ENCODE measurements at places on chromosomes 12 and 14. TPM values are rescaled to one million over a fixed set of nuclear protein-coding genes. Genes with fewer than 3 reads are reported as not detected.

The TSPAN8 gene
- total RNA-seq = not detected

The TMEM229B gene
- total RNA-seq = 19.4 TPM

The BEGAIN gene
- 2.2 TPM for total RNA-seq

The SLC6A15 gene
- not detected for total RNA-seq

The ACOT6 gene
- not detected for total RNA-seq

The PNP gene
- total RNA-seq = 160 TPM

The GLIPR1L1 gene
- not detected for total RNA-seq

The PIK3C2G gene
- not detected for total RNA-seq

The KRT85 gene
- not detected for total RNA-seq

The TC2N gene
- 202 TPM for total RNA-seq

The ADSS1 gene
- total RNA-seq = 1.8 TPM

The PLEK2 gene
- 0.18 TPM for total RNA-seq

The SETD1B gene
- 32.7 TPM for total RNA-seq

The TMEM132C gene
- not detected for total RNA-seq

The METTL3 gene
- 73.2 TPM for total RNA-seq

The UBE2N gene
- 203 TPM for total RNA-seq

The TMEM121 gene
- total RNA-seq = 4.1 TPM

The ZFYVE26 gene
- 19.3 TPM for total RNA-seq

The KRT3 gene
- not detected for total RNA-seq

The DDIT3 gene
- 9.9 TPM for total RNA-seq

The MYF6 gene
- total RNA-seq = not detected

The KLHL33 gene
- 0.05 TPM for total RNA-seq

Measured in T-helper 2 cell treated with Interferon-gamma antibody and Interleukin-4, amounts not matched to agents 100 ng/mL and 5 ng/mL, for 36 hours (primary cell).